ENCODE measurements at places on chromosomes 11 and 22.

- DNase-seq: no peak
Measured at GRCh38 chr11:605286-606129, 10.2 kb downstream of the IRF7 start.

DNA sequence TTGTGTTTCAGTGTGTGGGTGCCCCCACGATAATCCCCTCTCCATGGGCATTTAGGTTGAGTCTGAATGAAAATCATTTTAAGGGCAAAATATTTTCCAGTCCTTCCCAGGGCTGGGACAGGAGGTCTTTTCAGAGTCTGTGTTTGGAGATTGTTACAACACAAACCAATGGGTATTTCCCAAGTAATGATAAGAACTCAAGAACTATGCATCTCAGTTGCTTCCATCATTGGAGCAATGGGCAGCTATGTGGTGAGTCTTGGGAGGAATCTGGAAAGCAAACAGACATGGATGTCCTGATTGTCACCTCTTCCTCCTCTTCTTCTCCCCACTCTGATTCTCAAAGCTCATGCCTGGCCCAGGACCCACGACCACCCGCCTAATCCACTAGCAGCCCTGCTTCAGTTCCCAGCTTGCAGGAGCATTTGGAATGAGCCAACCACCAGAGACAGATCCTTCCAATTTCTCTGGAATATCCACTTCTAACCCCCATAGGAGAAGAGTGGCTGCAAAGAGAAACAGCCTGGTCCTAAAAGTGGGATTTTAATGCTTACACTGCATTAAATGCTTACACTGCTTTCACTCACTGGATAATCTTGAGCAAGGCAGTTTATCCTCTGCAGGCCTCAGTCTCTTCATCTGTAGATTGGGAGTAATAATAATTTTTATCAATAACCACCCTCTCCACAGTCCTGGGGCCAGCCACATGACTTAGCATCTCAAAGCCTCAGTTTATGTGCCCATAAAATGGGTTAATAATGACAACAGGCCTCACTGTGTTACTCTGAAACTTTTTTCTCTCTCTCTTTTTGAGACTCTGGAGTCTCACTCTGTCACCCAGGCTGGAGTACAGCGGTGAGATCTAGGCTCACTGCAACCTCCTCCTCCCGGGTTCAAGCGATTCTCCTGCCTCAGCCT, 404.3 kb downstream of the MN1 start:
- DNase-seq: no peak

GRCh38 chr11:127037596-127037995, 37.0 kb upstream of the KIRREL3 start:
- DNase-seq: no peak

DNA sequence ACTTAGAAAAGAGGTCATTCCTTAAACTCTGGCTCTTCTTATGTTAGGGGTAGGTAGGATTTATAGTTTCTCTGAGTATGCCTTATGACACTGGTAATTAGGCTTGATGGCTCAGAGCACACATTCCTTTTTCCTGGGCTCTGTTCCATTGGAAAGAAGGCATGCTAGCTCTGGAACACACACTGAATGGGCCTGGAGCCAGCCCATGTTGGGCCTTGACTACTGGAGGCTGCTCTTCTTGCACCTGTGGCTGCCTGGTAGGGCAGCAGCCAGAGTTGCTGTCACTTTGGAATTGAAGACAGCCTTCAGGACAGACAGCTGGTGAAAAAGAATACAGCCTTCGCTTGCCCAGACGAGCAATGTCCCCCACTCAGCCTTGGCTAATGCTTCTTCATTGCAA, 18.2 kb downstream of the MCAM start:
- DNase-seq: no peak

- no peak for DNase-seq
Measured at GRCh38 chr22:44581096-44581435, 83.0 kb upstream of the RTL6 start.

DNA sequence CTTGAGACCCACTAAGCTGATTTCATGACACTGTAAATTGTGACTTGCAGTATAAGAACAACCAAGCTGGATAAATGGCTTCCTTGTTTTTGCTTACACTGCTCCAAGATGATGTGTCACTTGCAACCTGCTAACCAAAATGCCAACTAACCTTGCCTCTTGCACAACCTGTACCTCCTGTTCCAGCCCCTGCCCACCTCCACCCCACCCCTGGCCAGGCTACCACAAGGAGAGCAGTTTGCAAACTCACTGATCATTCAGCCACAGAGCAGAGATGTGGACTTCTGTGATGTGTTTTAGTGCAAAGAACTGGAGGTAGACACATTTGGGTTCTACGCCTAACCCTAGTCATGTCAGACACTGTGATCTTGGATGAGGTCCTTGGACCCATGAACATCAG, 4.3 kb upstream of the APOL6 start:
- no peak for DNase-seq

DNA sequence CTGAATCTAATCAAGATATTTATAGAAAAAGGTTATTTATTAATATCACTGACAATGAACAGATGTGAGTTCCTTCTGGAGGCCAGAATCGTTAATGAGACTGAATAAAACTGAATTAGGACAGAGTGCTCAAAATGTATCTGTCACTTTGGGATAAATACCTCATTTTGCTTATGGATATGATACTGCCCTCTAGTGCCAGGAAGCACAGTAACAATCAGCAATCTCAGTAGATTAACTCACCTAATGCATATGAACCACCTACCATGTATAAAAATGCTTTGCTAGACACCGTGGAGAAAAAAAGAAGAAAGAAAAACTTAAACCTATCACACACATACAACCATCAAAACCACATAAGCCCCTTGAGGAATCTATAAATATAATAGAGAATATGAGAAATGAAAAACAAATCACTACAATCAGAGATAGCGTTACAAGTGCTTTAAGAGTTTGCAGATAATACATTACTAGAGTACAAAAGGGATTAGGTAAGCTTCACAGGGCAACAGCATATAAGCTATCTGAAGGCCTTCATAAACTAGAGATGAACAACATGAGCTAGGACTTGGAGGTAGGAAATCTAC, 117.4 kb downstream of the SGSM3 start:
- DNase-seq: no peak

DNA sequence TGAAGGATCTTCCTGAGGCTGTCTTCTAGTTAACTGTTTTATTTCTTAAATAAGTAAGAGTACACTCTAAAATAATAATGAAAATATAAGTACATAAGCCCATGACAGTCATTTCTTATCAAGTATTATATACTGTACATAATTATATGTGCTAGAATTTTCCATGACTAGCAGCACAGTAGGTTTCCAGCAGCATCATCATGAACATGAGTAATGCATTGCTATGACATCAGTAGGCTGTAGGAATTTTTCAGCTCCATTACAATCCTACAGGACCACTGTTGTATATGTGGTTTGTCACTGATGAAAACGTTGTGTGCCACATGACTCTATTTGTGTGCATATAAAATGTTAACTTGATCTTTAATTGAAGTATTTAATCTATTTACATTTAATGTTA, 22.0 kb downstream of the ZNF202 start:
- DNase-seq: no peak

DNA sequence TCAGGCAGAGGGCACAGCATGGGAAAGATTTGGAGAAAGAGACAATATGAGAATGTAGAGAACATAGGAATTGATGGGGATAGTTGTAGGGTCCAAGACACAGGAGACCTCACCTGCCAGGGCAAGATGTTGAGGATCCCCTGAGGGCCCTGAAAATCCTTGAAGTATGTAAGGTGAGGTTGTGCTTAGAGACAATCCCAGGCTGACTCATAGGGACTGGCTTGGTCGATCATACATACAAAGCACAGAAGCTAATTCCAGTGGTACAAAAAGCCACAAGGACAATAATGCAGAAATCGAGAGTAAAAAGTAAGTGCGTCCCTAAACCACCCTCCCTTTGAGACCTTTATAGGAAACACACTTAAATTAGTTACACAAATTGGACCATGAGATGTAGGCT, 468.2 kb downstream of the MIAT start:
- no peak for DNase-seq

DNA sequence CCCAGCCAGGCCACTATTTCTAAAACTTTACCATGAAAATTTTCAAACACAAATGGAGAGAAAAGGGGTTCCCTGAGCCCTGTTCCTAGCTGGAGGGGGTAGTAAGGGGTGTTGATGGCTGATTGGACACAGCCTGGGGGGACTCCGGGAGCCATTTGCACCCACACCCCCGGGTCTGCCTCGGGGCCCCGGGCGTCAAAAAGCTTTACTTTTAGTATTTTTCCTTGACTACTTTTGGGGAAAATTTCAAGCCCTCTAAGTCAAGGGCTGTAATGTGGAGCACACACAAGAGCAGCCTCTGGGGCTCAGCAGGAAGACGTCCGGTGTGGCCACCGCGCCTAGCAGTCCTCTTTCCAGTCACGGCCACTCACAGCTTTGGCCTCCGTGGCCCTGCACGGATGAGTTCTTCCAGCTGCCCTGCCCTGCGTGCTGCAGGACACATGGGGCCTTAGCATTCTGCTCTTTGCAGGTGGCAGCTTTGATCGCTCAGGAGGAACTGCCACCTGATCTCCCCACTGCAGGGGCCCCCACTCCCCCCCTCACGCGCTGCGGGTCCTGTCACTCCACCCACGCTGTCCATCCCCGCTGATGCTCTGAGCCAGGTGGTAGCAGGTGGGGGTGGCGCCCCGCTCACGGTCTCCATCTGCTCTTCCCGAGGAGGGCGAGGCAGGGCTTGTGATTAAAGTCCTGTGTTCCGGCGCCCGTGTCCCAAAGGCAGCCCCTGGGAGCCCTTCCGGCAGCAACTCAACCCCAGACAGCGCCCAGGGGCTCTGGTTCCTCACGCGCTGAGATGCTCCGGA, 14.4 kb downstream of the RNH1 start:
- DNase-seq: no peak

DNA sequence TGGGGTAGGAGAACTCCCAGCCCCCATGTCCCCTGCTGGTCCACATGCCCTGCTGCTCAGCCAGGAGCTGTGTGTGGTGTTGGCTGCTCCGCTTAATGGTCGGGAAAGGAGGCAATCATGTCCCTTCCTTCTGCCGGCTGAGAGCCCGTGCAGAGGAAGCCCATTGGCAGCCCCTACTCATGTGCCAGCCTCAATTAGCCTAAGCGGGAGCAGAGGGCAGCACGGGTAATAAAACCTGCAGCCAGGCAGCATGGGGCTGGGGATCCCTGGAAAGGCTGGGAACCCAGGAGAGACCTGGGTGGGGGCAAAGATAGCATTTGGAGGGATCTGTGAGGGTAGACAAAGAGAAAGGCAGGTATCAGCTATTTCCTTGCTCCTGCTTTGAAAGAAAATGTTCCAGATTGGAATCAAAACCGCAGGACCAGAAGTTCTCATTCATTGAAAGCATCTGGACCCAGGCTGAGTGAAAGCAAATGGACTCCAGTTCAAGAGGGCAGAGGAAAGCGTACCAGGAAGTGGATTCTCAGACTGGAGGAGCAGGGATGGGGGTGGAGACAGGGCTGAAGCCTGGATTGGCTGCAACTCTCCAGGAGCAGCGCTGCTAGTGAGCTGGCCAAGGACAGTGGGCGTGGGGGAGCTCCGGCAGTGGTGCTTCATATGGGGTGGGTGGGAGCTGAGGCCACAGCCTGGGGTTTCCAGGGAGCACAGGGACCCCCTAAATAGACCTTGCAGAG, 103.4 kb upstream of the NECTIN1 start:
- DNase-seq: peak; percentile 36

GRCh38 chr11:88537613-88538012, 200.1 kb upstream of the CTSC start:
- no peak for DNase-seq

- DNase-seq: no peak
Measured at GRCh38 chr11:14101388-14101787, 138.9 kb downstream of the SPON1 start.

DNA sequence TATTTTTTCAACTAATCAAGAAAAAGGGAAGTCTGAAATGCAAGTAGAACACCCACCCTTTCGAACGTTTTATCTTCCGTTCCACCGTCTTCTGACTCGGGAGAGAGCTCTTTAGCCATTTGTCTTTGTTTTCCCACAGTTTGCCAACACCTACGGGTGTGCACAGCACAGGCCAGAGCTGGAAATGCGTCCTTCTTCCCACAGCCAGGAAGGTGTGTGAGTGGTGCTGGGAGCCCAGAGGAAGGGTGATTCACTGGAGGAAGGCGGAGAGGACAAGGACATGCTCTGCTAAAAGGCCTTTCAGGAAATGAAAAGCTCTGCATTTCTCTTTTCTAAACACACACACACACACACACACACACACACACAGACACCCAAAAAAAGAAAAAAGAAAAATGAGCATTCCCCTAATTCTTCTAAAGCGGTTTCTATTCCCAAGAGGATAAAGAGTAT, 18.5 kb downstream of the ENDOD1 start:
- peak; percentile 5 for DNase-seq

GRCh38 chr11:20647976-20648565, 21.3 kb upstream of the NELL1 start:
- DNase-seq: peak; percentile 63

- DNase-seq: no peak
Measured at GRCh38 chr11:123681030-123681429, 26.6 kb upstream of the SCN3B start.

DNA sequence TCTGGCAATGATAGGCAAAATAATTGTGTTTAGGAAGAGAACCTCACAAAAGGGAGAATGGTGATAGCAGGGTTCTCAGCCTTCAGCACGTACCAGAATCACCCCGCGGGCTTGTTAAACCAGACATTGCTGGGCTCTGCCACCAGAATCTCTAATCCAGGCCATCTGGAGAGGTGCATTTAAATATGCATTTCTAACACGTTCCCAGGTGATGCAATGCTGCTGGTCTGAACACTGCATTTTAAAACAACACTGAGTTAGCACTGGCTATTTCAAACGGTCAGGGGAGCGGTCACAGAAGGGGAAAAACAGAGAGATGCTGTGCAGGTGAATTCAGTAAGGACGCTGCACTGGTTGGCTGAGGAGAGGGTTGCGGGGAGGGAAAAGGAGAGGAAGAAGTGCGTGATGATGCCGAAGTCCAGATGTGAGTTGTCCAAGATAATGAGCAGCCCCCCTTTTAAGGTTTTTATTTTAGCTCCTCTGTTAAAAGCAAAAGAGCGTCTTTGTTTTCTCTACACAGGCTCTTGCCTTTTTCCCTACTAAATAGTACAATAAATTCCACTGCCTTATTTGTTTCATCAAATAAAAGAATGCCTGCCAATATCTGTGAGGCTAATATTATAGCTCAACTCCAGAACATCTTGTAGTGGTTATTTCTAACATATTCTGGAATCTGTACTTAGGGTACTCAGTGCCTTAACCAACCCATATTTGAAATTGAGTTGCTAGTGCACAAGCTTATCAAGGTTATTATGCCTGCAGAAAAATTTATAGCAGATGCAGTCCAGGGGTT, 109.6 kb upstream of the POU2AF2 start:
- DNase-seq: no peak

DNA sequence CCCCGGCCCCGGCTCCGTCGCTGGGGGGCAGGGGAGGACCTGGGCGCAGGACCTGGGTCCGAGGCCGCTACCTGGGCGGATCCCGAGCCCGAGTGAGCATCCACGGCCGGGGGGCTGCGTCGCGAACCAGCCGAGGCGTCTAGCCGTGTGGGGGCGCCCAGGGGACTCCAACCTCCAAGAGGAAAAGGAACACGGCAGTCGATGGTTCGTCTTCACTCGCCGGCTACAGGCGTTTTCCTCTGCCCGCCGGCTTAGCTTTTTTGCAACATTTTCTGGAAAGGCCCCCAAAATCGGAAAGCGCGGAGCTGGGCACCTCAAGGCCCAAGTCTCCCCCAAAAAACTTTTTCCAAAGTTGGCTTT, 666 bp downstream of the PDGFB start:
- DNase-seq: peak; percentile 59

- DNase-seq: peak; percentile 14
Measured at GRCh38 chr11:88337987-88338668, 592 bp upstream of the CTSC start.

GRCh38 chr11:29809121-29809520, 207.7 kb downstream of the KCNA4 start:
- no peak for DNase-seq

- DNase-seq: no peak
Measured at GRCh38 chr22:22691055-22691454, 46.6 kb downstream of the GGTLC2 start.

Measured in neural progenitor cell (in vitro differentiated cells).